Activated naive CD4-positive, alpha-beta T cell treated with anti-CD3 and anti-CD28 coated beads, Interleukin-2, amount 50 U/mL, for 72 hours (primary cell): ENCODE measurements at places on chromosomes 12 and 14. TPM values are rescaled to one million over a fixed set of nuclear protein-coding genes. Genes with fewer than 3 reads are reported as not detected.

The LALBA gene
- total RNA-seq: not detected

DNA sequence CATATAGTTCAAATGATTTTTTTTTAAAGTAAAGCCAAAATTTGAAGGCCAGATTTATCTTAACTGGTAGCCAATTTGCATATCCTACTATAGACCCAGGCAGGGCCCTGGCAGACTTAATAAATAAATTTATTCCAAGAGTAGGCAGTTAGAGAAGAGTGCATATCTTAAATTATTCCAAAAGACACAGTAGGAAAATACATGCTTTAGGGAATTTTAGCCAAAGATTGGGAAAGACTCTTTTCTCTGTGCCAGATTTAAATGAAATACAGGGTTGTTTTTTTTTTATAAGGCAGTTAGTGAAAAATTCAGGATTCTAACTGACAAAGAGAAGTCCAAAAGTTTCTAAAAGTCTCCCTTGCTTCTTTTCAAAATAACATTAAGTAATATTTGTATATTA lies 65.5 kb downstream of the ST8SIA1 start:
- no peak for DNase-seq

- DNase-seq: no peak
Observed at GRCh38 chr14:64937171-64937820, 5.2 kb downstream of the GPX2 start.

The GPR132 gene
- total RNA-seq: 32.6 TPM

The LMNTD1 gene
- total RNA-seq: not detected

GRCh38 chr12:55733021-55733555 lies 4.3 kb upstream of the CD63 start:
- DNase-seq: no peak
